ENCODE measurements at places on chromosomes 4 and X.

GRCh38 chr4:156858071-156858470, 113.5 kb downstream of the PDGFC start:
- DNase-seq, result no peak

GRCh38 chr4:17526695-17527477, 11.9 kb downstream of the CLRN2 start:
- DNase-seq, result no peak

GRCh38 chrX:110087485-110088356, 84.8 kb downstream of the TMEM164 start:
- DNase-seq, result peak; percentile 79

DNA sequence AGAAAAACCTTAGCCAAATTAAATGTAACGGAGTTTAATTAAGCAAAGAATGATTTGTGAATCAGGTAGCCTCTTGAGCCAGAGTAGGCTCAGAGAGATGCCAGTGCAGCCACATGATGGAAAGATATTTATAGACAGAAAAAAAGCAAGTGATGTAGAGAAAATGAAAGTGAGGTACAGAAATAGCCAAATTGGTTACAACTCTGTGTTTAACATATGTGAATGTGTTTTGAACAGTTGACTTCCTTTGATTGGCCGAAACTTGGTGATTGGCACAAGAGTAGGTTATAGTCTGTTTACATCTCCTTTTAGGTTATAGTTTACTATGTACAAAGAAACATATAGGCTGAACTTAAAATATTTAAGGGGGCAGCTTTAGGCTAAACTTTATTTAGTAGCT, 459.9 kb upstream of the BOD1L1 start:
- no peak for DNase-seq

GRCh38 chr4:163991298-163991865, 496.9 kb downstream of the TMA16 start:
- DNase-seq, result no peak

GRCh38 chr4:152294331-152294730, 241.6 kb downstream of the FBXW7 start:
- no peak for DNase-seq

DNA sequence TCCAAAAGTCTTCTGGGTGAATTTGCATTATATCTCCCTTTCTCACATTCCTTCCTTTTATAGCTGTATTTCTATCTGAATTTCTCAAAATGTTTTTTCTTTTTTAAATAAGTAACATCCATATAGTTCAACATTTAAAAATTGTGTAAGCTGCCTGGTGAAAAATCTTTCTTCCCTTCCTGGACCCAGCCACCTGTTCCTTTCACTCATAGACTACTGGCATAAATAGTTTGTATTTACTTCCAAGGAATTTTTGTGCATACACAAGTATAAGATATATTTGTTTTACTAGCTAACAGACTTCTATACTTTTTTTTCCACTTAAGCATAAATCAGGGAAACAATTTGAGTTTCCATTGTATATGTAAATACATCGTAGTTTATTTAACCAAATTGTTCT, 35.7 kb downstream of the PACRGL start:
- no peak for DNase-seq

GRCh38 chr4:101236097-101236496, 111.2 kb downstream of the PPP3CA start:
- no peak for DNase-seq

GRCh38 chr4:55546756-55547465, at the start of gene CLOCK:
CLOCK (minus strand) TSS chr4:55546909; CDS start chr4:55482785, 64,124 bp downstream.
- no peak for DNase-seq

GRCh38 chrX:18856645-18856997, 127.3 kb downstream of the PHKA2 start:
- DNase-seq, result no peak

GRCh38 chr4:101217353-101218031, 129.8 kb downstream of the PPP3CA start:
- no peak for DNase-seq

GRCh38 chr4:128802680-128803628, 6.5 kb upstream of the JADE1 start:
- no peak for DNase-seq

- no peak for DNase-seq
These were observed 106.3 kb upstream of the MID1 start for GRCh38 chrX:10726647-10727046.

GRCh38 chr4:173314715-173315114, 19.4 kb downstream of the HMGB2 start:
- no peak for DNase-seq

- no peak for DNase-seq
These were observed 42.0 kb upstream of the GK2 start for GRCh38 chr4:79450053-79450452.

DNA sequence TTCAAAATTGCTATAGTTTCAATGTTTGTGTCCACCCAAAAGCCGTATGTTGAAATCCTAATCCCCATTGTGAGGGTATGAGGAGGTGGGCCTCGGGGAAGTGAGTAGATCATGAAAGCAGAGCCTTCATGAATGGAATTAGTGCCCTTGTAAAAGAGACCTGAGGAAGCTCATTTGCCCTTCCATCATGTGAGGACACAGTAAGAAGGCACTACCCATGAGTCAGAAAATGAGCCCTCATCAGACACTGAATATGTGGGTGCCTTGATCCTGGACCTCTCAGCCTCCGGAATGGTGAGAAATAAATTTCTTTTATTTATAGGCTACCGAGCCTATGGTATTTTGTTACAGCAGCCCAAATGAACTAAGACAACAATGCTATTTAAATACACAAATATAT, 57.7 kb upstream of the EFHC2 start:
- DNase-seq, result no peak

GRCh38 chrX:137574102-137574783, 8.3 kb downstream of the ZIC3 start:
- no peak for DNase-seq

DNA sequence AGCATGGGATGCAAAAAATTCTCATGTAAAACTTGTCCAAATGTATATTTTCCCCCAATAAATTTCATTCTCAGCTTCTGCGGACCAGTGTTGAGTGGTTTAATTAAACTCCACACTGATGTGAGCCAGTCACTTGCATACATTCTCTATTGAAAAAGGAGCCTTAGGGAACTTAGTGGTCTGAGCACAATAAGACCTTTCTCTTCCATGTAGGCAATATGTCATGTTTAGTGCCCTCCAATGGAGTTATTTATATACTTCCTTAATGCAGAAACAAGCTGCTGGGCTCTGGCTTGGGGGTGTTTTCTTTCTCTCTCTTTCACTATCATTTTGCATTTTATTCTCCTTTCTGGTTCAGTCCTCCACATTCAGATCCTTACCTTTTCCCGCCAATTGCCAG, 196.9 kb downstream of the ANAPC10 start:
- no peak for DNase-seq

- DNase-seq, result no peak
These were observed 196.9 kb upstream of the ANK2 start for GRCh38 chr4:112852601-112853000.

- DNase-seq, result no peak
These were observed 115.0 kb downstream of the TRIML1 start for GRCh38 chr4:188254211-188254610.

DNA sequence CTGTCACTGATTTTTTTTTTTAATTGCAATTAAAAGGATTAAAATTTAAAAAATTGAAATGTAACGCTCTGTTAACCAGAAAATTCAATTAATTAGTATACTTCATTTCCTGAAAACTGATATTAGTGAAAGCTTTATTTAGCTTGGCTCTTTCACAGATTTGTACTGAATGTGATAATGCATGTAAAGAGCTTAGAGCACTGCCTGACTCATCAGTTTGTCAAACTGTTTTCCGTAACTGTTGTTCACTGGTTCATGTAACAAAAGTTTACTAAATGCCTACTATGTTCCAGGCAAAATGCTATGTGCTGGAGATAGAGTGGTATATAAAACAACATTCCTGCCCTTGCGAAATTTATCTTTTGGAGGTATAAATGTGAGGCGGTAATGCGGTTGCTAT, 471.7 kb downstream of the SH2D1A start:
- no peak for DNase-seq

DNA sequence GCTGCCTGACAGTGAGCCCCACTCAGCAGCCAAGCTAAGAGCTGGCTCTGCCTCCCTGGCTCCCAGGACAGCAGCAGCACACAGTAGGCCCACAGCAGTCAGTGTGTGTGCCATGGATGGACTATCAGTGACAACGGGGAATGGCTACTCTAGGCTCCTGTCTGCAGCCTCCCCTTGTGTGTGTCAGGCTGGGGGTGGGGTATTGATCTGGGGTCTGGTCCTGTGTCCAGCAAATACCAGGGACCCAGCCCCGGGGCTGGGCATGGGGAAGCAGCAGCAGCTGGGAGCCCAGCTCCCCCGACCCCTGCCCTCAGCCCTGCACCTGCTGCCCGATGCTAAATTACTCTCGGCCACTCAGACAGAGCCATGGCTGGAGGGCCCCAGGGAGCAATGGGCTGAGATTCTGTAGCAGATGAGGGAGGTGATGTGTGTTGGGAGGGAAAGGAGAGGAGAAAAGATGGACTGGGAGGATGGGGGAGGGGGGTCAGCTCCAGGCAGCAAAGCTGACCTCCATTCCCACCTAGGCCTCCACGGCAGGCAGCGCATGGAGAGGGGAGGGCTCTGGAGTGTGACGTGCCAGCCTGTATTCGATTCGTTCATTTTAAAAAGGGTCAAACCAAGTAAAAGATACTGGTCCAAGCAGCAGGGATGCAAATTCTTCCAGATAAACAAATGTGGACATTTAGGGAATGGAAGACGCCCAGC, 61.3 kb upstream of the CRMP1 start:
- no peak for DNase-seq

DNA sequence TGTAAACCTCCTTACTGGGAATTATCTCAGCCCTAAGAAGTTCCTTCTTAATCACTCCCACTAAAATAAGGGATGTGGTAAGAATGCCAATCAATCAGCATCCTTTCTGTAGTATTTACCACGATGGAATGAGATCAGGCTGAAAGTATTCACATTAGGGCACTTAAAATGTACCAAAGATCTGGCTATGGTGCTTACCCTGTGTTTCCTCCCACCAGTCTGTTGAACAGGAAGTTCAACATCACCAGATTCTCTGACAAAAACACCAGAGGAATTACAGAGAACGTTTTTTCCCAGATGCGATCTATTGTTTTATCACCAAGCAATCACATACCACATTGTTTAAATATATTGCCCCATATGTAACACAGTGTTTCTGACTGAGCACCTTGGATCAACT, 2.1 kb upstream of the CLCN3 start:
- DNase-seq, result no peak

GRCh38 chr4:152500800-152501434, 35.0 kb downstream of the FBXW7 start:
- peak; percentile 58 for DNase-seq

GRCh38 chr4:133081246-133081645, 67.8 kb upstream of the PCDH10 start:
- no peak for DNase-seq

DNA sequence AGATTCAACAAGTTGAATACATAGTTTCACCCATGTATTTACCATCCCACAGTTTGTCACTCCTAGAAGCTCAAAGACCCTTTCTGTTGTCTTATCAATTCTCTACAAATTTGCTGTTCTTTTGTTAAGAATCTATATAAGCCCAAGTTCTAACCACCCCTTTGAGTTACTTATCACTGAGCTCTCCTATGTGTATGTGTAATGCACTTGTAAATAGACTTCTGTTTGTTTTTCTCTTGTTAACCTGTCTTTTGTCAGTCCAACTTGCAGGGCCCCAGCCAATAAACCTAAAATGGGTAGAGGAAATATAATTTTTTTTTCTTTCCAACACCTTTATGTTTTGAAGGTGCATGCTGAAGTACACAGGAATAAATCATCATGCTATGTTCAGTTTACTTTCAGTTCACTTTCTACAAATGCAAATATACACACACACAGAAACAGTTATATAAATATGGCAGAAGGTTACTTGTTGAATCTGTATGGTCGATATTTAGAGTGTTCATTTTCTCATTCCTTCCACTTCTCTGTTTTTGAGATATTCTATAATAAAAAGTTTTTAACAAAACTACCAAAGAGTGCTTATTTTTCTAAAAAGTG, 22.3 kb upstream of the CLOCK start:
- DNase-seq, result no peak

GRCh38 chr4:79232540-79232939, 93.3 kb downstream of the NAA11 start:
- DNase-seq, result no peak

GRCh38 chr4:83772685-83773084, 236.8 kb downstream of the GPAT3 start:
- DNase-seq, result no peak

DNA sequence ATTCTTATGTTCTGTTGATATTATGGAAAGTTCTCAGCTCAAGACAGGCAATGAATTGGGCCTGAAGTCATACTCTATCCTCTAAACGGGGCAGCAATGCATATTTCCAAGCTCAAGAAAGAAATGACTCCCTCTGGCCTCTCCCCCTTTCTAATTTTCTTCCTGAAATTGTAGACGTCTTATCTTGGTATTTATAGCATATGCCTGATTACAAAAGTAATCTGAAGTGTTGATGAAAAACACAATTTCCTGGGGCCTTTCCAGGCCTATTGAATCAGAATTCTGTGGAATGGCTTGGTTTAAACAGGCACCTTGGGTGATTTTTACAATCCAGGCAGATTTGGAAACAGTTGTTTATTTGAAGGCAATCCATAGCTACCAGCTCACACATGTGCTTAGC, 21.4 kb upstream of the PGRMC2 start:
- DNase-seq, result no peak

- no peak for DNase-seq
These were observed 568.6 kb upstream of the BOD1L1 start for GRCh38 chr4:14196131-14196530.
